HFFc6 (cell line): ENCODE measurements at places on chromosomes 12 and 14. TPM values are rescaled to one million over a fixed set of nuclear protein-coding genes. Genes with fewer than 3 reads are reported as not detected.

Gene TTC9
- 0.04 to 0.07 TPM (median 0.05 TPM) in 3 replicates for total RNA-seq

Gene TRAFD1
- 23.4 to 27.1 TPM (median 24.7 TPM) in 3 replicates for total RNA-seq

Gene FERMT2
- total RNA-seq: 122 to 148 TPM (median 142 TPM) in 3 replicates

DNA sequence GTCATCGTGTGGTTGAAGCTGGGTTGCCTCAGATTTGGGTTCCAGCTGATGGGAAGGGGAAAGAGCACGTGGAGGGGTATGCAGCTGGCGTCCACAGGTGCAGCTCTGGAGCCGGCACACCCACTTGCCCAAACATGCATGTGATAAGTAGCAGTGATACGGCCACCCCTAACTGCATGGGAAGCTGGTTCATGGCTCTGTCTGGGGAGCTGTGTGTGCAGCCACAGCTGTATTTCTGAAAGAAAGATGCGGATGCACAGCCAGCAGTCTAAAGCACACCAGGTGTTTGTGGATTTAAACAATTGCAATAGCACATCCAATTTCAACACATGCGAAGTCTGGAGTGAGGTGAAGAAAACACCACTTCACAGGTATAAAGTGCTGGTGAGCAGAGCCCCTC lies 181.4 kb downstream of the EFCAB11 start:
- no peak overlapping the region for H3K27ac ChIP-seq
- H3K4me3 ChIP-seq: no peak overlapping the region
- H3K4me1 ChIP-seq: peaks cover 18% of the 10 kb centered on the region
- peaks cover 10% of the 10 kb centered on the region; the same call in 1 of the 2 replicates for H3K27me3 ChIP-seq
- no peak for DNase-seq

- H3K4me3 ChIP-seq: no peak overlapping the region
- DNase-seq: no peak
- no peak overlapping the region for H3K27ac ChIP-seq
- no peaks in the 10 kb centered on the region for H3K27me3 ChIP-seq
- H3K36me3 ChIP-seq: no peaks in the 10 kb centered on the region
These were observed 84.7 kb downstream of the ACSS3 start for GRCh38 chr12:81162391-81163136.

- DNase-seq: no peak
- H3K4me3 ChIP-seq: peak within 1 kb of the TSS; percentile 70
- H3K36me3 ChIP-seq: no peaks in the 10 kb centered on the region
- H3K27ac ChIP-seq: no peak within 1 kb of the TSS
- H3K27me3 ChIP-seq: peaks cover 3% of the 10 kb centered on the region
- peaks cover 8% of the 10 kb centered on the region; the same call in 1 of the 2 replicates for H3K4me1 ChIP-seq
These were observed at the start of gene MANSC1 for GRCh38 chr12:12349711-12350665. MANSC1 (minus strand) TSS chr12:12350242; CDS start chr12:12343314, 6,928 bp downstream.

- DNase-seq: no peak
- no peaks in the 10 kb centered on the region; the same call in 1 of the 2 replicates for H3K27me3 ChIP-seq
- H3K4me1 ChIP-seq: no peaks in the 10 kb centered on the region; the same call in 1 of the 2 replicates
These were observed 24.6 kb upstream of the PPP1R12A start for GRCh38 chr12:79959484-79959883.

DNA sequence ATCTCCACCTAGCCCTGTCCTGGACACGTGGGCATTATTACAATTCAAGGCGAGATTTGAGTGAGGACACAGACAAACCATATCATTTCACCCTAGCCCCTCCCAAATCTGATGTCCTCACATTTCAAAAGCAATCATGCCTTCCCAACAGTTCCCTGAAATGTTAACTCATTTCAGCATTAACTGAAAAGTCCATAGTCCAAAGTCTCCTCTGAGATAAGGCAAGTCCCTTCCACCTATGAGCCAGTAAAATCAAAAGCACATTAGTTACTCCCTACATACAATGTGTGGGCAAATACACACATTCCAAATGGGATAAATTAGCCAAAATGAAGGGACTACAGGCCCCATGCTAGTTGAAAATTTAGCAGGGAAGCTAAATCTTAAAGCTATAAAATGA lies 546.0 kb upstream of the LMO3 start:
- no peaks in the 10 kb centered on the region for H3K4me1 ChIP-seq
- no peak for DNase-seq
- no peak overlapping the region for H3K27ac ChIP-seq
- no peak overlapping the region for H3K4me3 ChIP-seq

DNA sequence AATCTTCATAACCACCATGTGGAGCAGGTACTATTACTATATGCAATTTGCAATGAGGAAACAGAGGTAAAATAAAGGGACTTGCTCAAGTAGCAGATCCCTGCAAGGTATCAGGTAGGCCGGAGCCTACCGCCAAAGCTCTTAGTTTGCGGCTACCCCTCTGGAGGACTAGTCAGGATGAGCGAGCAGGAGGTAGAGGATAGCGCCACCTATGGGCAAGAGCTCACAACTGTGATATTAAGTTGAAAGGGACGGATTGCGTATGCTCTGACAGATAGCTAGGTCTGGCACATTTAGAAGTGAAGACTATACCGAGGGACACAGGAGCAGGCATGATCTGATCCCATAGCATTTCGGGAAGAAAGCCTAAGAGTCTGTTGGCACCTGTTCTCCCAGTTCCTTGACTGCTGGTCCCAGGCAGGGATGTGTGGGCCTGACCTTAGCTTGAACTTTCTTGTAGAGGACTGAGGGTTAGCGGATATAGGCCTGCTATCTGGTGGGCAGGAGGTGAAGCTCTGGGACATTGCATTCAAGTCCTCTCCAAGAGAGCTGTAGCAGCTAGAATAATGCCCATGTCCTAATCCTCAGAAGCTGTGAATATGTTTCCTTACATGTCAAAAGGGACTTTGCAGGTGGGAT lies 48.0 kb downstream of the SLC17A8 start:
- peaks cover 2% of the 10 kb centered on the region for H3K27me3 ChIP-seq
- no peaks in the 10 kb centered on the region for H3K36me3 ChIP-seq
- H3K4me1 ChIP-seq: peaks cover 5% of the 10 kb centered on the region
- H3K27ac ChIP-seq: no peak overlapping the region
- no peak for DNase-seq

GRCh38 chr12:105723494-105723893 lies 393.0 kb downstream of the C12orf75 start:
- peaks cover 13% of the 10 kb centered on the region; the same call in 1 of the 2 replicates for H3K4me1 ChIP-seq
- H3K27ac ChIP-seq: no peak overlapping the region
- no peaks in the 10 kb centered on the region for H3K36me3 ChIP-seq
- no peak for DNase-seq
- no peak overlapping the region for H3K4me3 ChIP-seq

GRCh38 chr14:88986146-88986841 lies 161.8 kb downstream of the TTC8 start:
- DNase-seq: peak; percentile 59
- H3K36me3 ChIP-seq: peaks cover 5% of the 10 kb centered on the region; the same call in 1 of the 2 replicates
- H3K27me3 ChIP-seq: no peaks in the 10 kb centered on the region; the same call in 1 of the 2 replicates
- no peak overlapping the region for H3K27ac ChIP-seq
- H3K4me3 ChIP-seq: no peak overlapping the region

DNA sequence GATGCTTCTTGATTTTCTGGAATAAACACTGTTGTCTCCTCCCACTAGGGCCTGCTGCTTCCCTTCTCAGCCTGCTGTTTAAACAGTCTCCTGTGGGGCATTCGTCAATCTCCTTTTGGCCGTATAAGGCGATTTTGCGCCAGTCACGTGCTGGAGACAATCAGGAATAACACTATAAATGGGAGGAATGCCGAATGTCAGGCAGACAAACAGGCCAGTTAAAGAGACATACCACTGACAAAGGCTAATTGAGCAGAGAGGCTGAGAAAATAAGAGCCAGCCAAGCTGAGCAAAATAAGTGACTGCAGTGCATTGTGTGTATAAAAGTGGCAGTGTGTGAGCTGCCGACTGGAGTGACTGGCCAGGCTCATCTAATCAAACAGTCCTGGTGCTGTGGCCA lies 23.3 kb downstream of the DMAC2L start:
- no peaks in the 10 kb centered on the region; the same call in 1 of the 2 replicates for H3K27me3 ChIP-seq
- no peak overlapping the region; the same call in 1 of the 2 replicates for H3K4me3 ChIP-seq
- H3K36me3 ChIP-seq: no peaks in the 10 kb centered on the region
- peaks cover 29% of the 10 kb centered on the region for H3K4me1 ChIP-seq

DNA sequence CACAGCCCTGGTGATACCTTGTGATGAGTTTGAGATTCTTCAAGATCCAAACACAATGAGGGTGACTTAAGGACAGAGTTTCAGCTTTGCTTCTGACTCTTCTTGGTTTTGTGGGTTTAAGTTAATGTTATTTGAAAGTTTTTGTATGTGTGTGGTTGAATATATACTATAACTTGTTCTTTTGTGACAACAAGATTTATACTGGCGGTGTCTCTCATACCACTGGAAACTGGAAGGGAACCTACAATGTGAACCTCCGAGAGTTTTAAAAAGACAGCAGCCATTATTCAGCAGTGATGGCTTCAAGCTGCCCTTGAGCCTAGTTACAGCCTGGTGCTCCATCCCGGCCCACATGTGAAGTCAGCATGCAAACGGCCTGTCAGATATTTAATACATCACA lies 87.9 kb upstream of the IGF1 start:
- peaks cover 60% of the 10 kb centered on the region for H3K4me1 ChIP-seq
- no peaks in the 10 kb centered on the region; the same call in 1 of the 2 replicates for H3K27me3 ChIP-seq
- peaks cover 9% of the 10 kb centered on the region for H3K36me3 ChIP-seq

DNA sequence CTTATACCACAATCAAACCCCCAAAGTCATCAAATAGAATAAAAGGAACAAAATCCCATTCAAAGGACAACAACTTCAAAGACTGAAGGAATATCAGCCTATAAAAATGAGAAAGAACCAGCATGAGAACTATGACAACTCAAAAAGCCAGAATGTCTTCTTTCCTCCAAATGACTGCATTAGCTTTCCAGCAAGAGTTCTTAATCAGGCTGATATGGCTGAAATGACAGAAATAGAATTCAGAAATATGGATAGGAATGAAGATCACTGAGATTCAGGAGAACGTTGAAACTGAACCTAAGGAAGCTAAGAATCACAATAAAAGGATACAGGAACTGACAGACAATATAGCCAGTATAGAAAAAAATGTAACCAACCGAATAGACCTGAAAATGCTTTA lies 109.5 kb downstream of the SINHCAF start:
- H3K4me3 ChIP-seq: no peak overlapping the region
- no peak for DNase-seq
- H3K27ac ChIP-seq: no peak overlapping the region

GRCh38 chr12:129762436-129762835 lies 141.4 kb downstream of the TMEM132D start:
- no peak for DNase-seq
- no peak overlapping the region for H3K4me3 ChIP-seq
- no peaks in the 10 kb centered on the region for H3K27me3 ChIP-seq

DNA sequence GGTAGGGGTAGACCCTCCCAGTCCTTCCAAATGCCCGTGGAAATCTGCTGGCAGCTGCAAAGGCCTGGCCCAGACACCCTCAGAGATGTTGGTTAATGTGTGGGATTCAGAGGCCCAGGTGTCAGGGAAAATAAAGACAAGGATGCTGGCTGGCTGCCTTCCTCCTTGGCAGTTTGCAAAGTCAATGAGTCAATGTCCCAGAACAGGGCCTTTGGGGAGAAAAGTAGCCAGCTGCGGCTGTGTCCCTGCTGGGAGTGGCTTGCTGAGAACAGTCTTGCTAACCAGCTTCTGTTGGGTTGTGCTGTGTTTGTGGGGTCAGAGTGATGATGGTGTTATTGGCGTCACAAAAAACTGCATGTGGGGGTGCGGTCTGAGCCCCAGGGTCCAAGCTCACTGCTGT lies 29.2 kb downstream of the GLRX5 start:
- no peak overlapping the region for H3K27ac ChIP-seq
- no peaks in the 10 kb centered on the region for H3K36me3 ChIP-seq
- no peak overlapping the region for H3K4me3 ChIP-seq
- H3K27me3 ChIP-seq: peaks cover 9% of the 10 kb centered on the region
- DNase-seq: no peak
- H3K4me1 ChIP-seq: no peaks in the 10 kb centered on the region

DNA sequence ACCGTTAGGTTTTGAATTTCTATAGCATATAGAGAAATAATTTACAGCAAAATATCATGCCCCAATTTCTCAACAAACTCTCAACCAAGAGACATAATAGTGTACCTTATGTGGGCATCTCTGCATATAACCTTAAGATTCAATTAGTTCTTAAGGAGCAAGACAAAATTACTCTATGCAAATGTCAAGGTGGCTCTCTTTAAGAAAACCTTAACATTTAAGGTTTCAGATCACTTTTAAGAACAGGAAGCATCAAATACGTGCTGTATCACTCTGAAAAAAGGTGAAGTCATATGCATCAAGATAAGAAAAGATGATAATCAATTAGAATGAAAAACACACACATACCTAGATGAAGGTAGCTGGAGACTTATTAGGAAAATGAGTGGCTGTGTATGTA lies 728.0 kb downstream of the FLRT2 start:
- no peak overlapping the region for H3K27ac ChIP-seq
- H3K4me3 ChIP-seq: no peak overlapping the region

DNA sequence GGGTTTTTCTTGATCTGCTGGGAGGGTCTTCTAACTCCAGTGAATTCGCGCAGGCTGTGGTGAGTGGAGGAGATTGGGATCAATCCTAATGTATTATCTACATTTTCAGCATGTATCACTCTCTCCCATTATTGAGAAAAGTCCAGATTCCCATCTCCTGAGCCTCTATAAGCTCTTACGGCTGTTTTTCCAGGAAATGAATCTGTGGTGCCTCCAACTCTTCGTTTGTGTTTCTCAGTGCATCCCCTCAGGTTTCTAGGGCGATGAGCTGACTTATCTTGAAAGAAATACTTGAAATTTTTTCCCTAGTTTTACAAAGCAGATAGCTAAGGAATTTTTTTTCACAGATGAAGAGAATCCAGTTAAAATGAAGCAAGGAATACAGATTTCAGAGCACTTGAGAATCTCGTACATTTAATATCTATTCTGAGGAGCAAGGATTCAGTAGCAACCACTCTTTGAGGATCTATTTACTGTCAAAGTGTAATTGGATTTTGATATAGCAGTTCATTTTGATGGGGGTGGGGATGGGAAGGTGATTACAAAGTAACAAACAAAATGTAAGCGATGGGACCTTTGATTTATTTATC lies 138.7 kb downstream of the BRMS1L start:
- no peak overlapping the region for H3K4me3 ChIP-seq
- H3K36me3 ChIP-seq: no peaks in the 10 kb centered on the region
- no peak for DNase-seq
- no peaks in the 10 kb centered on the region for H3K4me1 ChIP-seq
- peaks cover 1% of the 10 kb centered on the region; the same call in 1 of the 2 replicates for H3K27me3 ChIP-seq

- no peak overlapping the region for H3K4me3 ChIP-seq
- peaks cover 16% of the 10 kb centered on the region for H3K36me3 ChIP-seq
- peaks cover 7% of the 10 kb centered on the region; the same call in 1 of the 2 replicates for H3K27me3 ChIP-seq
- DNase-seq: peak; percentile 67
- H3K4me1 ChIP-seq: peaks cover 6% of the 10 kb centered on the region
These were observed 6.9 kb downstream of the PABPN1 start for GRCh38 chr14:23327947-23328744.
